NCI-H1417 treated with DMSO at 0.1 percent for 48 hours (cell line): ENCODE measurements at places on chromosomes 5 and 9.

GRCh38 chr9:12689233-12689632 is 4.0 kb upstream of the TYRP1 start:
- no peak for DNase-seq

DNA sequence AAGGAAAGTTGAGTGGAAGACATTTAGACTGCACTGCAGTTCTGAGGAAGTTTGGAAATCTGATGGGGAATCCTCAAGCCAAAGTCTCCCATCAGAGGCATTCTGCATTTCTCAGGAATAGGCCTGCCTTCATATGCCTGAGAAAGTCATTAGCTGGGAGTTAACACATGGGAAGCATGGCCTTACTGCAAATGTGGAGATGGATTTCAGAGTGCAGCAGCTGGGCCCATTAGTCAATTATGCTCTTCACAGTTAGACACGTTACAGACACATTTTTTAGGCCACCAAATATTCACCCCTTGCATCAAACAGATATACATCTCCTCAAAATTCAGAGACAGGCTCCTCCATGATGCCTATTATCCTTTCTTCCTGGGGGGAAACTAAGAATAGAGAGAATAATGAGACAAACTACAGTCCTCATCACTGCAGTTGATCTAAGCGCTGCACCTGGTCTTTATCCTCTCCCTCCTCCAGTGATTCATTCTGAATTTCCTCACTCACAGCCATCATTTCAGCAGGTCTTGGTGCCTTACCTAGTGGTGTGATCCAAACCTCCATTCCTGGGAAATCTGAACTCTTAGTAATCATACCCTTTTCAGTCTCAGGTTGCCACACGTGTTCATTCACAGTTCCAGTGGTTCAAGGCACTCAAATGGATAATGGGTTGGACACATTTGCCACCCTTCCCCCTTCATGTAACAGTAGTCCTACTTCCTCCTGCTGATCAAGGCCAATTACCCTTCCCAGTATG is 47.9 kb upstream of the PPP2CA start:
- DNase-seq, result no peak

GRCh38 chr9:136525841-136526499 is 19.9 kb downstream of the NOTCH1 start:
- DNase-seq, result no peak

- DNase-seq, result no peak
Measured at GRCh38 chr5:9514968-9515367, 30.9 kb downstream of the SEMA5A start.

DNA sequence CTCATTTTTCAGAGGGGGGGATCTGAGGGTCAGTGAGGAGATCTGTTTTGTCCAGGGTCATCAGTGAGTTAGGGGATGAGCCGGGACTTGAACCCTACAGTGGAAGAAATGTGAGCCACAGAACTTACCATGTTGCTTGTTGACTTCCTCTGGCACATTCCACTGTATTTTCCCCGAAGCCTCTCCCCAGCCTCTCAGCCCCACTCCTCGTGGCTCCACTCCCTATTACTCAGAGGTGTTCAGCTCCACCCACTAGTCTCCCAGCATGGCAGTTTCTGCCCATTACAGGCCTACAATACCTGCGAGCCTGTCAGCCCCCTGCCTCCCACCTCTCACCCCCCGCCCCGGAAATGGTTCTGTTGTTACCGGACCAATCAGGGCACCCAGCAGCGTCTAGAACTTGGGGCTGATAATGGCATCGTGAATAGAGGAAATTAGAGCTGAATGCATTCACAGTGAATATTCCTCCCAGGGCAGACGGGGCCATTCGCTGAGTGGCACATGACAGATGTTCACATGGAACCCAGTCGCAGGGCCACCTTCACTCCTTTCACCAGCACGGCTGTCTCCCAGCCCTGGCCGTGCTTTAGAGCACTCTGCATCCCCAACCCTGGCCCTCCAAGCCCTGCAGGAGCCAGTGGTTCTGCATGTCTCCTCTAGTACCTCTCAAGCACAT is 81.6 kb downstream of the KCNIP1 start:
- no peak for DNase-seq

DNA sequence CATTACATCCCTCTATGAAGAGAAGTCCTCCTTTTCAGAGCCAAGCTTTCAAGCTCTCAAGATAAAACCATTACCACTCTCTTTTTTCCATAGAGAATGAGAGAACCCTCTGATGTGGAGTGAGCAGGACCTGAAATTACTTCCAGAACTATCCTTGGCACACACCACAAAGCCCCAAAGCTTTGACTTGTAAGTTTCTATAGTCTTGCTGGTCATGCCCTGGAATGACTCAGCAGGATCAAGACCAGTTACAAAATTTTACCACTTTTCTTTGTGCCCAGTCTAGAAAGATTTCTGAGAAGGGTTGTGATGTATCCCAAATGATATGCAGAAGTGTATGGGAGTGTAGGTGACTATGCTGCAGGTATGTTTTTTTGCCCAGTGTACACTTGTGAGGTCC is 760.6 kb downstream of the TLE1 start:
- no peak for DNase-seq

DNA sequence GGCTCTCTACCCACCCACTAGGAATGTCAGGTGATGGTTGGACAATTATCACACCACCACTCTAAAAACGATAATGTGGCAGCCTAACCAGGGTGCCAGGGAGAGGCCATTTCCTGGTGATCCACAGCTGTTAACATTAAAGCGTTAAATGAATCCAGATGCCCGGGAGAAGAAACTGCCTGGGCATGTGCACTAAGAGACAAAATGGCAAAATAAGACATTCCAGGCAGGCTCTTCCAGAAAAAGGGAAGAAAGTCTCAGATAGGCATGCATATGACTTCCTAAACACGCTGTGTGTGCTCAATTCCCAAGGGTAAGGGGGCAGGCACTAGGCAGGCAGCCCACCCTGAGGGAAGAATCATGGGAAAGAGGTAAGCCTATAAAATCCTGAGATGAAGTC is 4.6 kb upstream of the TXN start:
- no peak for DNase-seq

DNA sequence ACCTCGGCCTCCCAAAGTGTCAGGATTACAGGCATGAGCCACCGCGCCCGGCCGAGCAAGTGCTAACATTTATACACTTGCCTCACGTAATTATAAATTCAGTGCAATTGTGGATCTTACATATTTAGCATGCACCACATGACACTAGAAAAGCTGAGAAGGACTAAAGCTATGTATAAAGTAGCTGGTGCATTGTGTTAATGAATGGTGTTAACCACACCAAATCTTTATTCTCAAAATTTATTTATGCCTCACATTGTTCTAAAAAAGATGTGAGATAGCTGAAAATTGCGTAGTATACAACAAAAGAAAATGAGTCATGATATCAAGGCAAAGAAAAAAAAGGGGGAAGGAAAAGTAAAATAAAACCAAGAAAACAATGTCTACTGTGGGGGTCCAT is 54.8 kb downstream of the GDA start:
- no peak for DNase-seq

DNA sequence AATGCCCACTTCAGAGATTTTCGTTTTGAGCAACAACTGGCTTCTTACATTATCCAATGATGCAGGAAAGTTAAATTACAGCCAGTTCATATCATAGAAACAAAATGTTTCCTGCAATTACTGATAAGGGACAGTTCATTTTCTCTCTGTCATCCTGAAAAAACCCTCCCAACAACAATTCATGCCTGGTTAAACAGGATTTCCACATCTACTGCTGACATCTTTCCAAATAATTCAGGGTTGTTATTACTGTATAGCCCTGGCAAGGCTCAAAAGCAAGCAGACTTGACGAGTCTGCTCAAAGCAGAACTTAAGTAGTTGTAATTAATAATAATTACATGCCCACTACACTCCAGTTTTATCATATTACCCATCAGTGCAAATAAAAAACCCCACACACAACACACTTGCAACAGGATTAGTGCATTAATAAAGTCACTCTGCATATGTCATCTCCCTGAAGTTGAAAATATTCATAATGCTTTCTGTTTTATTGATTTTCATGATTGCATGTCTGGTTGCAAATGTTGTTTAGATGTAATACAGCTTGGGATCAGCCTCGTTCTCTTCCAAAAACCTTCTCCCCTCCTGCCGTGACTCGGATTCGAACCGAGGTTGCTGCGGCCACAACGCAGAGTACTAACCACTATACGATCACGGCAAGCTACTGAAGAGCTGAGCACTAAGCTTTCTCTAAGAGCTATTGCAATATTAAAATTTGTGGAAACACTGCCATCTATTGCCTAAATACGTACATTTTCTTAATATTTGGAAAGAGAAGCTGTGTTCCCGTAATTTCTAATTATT is 119.6 kb upstream of the NFIB start:
- no peak for DNase-seq

DNA sequence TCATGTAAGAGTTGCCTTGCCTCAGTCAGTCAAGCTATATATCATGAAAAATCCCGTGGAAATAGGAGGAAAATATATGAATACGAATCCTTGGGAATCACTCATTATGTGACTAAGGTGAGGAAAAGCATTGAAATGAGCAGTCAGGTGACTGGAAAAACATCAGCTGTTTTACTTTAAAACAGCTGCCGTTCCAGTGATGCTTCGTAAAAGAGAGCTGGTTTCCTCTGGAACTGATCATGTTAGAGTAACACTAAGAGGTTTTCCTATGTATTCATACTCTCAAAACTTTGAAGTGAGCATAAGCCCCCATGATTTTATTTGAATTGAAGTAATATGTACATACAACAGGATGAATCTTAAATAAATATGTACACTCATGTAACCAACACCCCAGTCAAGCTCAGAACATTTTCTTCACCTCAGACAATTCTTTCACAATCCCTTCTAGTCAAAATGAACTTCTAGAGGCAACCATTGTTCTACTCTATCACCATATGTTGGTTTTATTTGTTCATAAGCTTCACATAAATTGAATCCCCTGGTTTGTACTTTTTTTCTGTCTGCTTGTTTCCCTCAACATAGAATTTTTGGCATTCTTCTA is 107.7 kb downstream of the SLC25A46 start:
- DNase-seq, result no peak

- DNase-seq, result no peak
Measured at GRCh38 chr5:74685979-74686631, 1.1 kb downstream of the HEXB start.

DNA sequence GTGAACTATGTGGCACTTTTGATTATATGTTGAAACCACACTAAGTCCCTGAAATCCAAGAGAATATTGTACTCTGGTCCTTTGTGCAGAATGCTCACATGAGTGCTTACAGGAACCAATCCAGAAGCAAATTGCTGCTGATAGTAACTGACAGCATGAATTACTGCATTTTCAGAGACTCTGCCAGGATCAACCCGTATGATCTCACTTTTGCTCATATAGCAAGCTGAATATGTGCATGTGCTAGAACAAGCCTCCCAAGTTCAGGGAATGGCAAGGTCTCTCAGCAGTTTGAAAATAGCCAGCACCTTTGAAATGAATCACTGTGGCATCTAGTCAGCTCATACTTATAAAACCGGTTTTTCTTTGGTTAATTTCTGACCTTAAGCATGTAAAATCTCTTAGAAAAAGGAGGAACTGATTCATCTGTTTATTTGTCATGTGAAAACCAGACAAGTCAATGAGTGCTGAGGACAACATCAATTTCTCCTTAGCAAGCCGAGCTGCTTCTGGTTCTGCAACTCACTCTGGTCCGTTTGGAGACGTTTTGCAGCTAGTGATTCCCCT is 215.7 kb upstream of the ELL2 start:
- no peak for DNase-seq

GRCh38 chr9:38035873-38036272 is 33.2 kb downstream of the SHB start:
- no peak for DNase-seq

DNA sequence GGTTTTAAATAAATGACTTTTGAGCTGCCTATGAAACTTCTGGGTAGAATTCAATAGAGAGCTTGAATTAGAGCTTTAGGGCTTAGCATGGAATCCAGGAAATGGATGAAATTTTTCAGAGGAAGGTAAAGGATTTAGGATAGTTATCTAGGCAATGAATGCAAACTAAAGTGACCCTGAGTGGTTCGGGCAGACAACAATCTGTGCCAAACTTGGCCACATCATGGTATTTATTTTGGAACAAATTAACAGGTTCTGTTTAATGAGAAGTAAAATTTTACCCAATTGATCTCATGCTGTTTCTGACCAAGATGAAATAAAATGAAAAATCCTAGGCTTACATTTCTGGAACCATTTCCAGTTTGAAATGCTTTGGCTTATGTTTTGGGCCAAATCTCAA is 934.4 kb downstream of the MAT2B start:
- no peak for DNase-seq
